KG1 (cell line): ENCODE measurements at places on chromosomes 6 and 20.
A peak's percentile ranks its signal among the peaks of the same experiment; 100 is the strongest.

GRCh38 chr6:15987569-15987968 is 141.3 kb upstream of the MYLIP start:
- no peak for DNase-seq

DNA sequence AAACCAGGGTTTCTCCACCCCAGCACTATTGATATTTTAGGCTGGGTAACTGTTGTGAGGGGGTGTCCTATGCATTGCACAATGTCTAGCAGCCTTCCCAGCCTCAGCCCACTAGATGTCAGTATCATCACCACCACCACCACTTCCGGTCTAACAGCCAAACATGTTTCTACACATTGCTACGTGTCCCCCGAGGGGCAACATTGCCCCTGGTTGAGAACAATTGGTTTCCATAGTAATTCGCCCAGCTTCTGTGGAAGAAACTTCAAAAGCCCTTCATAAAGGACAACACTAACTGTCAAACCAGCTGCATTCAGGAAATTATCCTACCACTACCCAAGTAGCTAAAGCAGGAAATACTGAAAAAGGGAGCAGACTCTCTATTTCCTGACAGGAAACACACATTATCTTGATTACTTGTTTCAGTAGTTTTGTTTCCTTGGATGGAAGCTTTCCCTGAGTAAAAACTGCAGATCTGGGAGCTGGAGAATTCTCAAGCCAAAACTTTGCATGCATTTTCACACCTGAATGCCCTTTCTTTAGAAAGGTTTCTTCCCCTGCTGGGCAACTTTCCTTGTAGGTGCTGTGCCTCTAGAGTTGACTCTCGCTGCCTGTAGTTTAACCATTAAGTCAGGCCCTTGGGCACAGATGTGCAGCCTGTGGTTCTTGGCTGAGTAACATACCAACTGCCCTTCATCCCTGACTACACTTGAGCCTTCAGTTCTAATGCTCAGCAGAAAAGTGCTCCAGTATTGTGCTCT is 23.6 kb downstream of the PKHD1 start:
- peak; percentile 80 for DNase-seq

- no peak for DNase-seq
Measured at GRCh38 chr20:24017458-24017755, 28.8 kb upstream of the GGTLC1 start.

GRCh38 chr20:1389703-1390580 is 2.9 kb downstream of the FKBP1A start:
- no peak for DNase-seq

GRCh38 chr6:109165392-109165974 is 70.2 kb downstream of the CEP57L1 start:
- DNase-seq, result no peak

DNA sequence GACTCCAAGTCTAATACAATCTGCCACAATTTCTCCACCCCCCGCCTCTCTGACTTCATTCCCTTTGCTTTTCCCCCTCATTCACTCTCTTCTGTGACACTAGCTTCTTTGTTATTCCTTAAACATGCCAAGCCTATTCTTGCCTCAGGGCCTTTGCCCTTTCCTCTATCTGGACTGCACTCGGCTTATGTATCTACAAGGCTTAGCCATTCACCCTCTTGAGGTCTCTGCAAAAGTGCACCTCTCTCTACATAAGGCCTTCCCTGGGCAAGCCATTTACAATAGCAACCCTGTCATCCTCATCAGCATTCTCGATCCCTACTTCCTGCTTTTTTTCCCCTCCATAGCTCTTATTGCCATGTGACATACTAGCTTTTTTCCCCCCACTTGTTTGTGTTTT is 168.9 kb downstream of the PDSS2 start:
- no peak for DNase-seq

DNA sequence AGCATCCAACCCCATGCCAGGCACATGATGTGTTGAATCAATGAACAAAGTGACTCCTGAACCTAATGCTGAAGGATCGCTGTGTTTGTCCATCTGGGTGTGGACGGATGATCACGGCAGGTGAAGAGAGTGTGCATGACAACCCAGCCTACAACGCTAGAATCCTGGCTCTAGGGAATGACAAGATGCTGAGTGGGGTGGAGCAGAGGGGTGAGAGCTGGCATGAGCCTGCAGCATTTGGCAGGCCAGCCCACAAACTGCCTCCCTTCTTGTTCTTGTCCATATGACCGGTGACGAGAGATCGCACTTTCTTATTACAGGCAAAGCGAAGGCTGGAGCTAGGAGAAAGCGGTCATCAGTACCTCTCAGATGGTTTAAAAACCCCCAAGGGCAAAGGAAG is 54.7 kb upstream of the CDKAL1 start:
- DNase-seq, result no peak

- DNase-seq, result no peak
Measured at GRCh38 chr20:25238319-25239037, 9.4 kb upstream of the PYGB start.

GRCh38 chr20:57940868-57941522 is 231.2 kb upstream of the PMEPA1 start:
- DNase-seq, result no peak

- no peak for DNase-seq
Measured at GRCh38 chr6:97067045-97067444, 142.5 kb downstream of the KLHL32 start.

GRCh38 chr6:10730254-10730653 is 7.4 kb downstream of the TMEM14C start:
- no peak for DNase-seq

DNA sequence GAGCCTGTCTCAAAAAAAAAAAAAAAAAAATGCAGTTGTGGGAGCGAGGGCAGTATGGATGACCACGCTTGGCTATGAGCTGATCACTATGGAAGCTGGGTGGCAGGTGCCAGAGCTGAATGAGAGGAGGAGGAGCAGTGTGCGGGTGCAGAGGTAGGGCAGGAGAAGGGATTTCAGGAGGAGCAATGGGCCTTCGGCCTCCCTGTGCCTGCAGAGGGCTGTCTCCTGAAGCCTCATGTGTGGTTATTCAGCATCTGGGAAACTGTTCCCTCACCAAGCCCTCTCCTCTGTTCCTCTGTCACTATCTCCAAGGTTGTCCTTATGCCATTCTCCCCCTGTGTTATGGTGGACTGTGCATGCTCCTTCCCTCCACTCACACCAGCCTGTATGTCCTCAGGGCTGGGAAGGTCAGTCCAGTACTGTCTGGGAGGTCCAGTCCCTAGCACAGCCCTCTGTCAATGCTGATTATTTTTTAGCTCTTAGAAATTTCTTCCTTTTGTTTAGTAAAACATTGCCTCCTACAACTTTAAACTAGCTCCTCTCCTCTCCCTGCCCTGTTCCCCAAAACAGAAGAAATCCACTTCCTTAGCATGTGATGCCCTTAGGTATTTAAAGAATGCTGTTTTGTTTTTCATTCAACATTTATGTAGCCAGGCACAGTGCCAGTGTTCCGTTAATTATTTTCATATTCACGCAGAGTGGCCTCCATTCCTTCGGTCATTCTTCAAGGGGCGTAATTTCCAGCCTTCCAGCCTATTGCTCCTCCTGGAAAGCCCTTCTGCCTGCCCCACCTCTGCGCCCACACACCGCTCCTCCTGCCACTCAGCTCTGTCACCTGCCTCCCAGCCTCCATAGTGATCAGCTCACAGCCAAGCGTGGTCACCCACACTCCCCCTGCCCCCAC is 48.9 kb downstream of the CNBD2 start:
- DNase-seq, result no peak

GRCh38 chr20:38863024-38863851 is 57.7 kb downstream of the PPP1R16B start:
- no peak for DNase-seq

GRCh38 chr20:37726971-37727956 is 33.4 kb downstream of the CTNNBL1 start:
- DNase-seq, result no peak

DNA sequence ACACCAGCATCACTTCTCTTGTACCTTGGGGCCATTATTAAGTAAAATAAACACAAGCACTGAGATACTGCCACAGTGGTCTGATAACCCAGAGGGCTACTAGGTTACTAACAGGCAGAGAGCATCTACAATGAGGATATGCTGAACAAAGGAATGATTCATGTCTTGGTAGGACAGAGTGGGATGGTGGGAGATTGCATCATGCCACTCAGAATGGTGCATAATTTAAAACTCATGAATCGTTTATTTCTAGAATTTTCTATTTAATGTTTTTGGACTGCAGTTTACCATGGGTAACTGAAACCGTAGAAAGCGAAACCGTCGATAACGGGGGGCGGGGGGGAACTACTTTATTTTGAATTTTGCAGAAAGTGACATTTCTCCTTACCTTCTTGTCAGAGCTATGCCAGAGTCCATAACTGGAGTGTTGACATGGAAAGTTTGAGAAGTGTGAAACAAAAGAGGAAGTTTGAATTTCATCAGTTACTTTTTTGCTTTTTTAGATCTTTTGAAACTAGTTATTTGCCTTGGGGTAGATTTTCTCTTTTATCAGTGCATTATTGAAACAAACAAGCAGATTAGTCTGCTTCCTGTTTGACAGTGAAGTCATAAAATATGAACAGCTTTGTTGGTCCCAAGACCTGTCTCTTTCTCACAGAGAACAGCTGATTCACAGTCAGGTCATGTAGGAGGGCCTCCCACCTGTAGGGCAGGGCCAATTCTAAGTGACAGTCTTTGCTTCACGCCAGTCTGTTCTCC is 124.9 kb downstream of the KLHL32 start:
- no peak for DNase-seq

- no peak for DNase-seq
Measured at GRCh38 chr20:48478370-48478769, 349.4 kb downstream of the PREX1 start.

DNA sequence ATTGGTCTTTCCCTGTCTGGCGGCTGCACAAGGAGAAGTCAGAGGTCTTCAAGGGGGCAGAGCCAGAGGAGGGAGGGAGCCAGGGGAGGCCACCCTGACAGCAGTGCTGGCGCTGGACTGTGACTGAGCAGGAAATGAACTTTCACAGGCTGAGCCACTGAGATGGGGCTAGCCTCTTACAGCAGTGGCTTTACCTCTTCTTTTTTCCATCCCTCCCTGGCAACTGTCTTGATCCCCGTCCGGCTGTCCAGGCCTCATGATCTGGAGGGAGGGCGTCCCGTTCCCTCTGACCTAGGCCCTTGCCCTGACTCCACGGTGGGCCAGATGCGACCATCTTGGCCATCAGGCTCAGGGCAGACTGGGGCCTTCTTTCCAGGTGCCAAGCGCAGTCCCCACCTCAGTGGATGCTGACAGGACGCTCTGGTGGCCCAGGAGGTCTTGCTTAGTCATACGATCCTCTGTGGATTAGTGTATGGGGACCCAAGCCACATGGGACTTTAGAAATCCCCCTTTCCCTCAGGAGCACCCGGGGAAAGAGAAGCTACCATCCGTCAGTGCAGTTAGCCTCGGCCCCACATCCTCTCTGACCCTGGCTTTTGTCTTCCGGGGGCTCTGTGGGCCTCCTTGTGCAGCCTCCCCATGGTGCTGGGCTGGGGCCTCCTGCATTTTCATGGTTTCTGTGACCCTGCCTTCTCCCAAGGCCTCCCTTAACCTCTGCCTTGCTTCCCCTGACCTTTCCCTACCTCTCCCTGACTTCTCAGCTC is 57.4 kb upstream of the CCDC167 start:
- DNase-seq, result no peak

DNA sequence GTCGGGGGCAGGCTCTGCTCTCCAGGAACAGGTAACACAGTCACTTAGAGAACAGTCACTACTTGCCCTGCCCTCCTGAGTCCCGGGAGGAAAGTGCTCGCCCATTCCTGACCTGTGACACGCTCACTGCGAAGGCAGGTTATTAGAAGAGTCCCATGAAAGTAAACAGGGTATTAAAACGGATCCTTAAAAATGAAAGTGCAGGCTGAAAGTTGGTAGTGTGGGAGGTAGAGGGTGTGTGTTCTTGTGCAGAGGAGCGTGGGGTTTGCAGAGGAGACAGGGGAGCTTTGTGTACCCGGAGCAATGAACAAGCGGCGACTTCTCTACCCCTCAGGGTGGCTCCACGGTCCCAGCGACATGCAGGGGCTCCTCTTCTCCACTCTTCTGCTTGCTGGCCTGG is at the start of gene CCN6:
CCN6 (plus strand) TSS at position 104 of the 400 bp plus-strand sequence; CDS start at position 358, 254 bp downstream.
- no peak for DNase-seq

- DNase-seq, result no peak
Measured at GRCh38 chr6:37543361-37543760, 43.7 kb upstream of the CCDC167 start.

DNA sequence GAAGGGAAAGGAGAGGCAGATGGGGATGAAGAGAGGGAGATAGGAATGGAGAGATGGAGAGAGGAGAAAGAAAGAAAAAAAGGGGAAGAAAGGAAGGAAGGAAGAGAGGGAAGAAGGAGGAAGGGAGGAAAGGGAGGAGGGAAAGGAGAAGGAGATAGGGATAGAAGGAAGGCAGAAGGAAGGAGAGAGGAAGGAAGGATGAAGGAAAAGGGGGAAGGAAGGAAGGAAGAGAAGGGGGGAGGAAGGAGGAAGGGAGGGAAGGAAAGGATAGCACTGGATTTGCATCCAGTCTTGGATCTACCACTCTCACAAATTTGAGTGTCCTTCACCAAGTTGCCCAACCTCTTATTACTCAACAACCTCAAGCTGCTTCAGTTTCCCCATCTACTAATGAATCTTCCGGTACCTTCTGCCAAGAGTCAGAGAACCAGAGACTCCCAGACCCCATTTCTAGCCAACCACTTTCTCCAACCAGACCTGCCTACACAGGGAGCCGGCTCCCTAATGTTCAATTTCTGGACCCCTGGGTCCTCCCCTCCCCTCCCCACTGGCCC is 79.7 kb upstream of the FOXP4 start:
- no peak for DNase-seq

- DNase-seq, result no peak
Measured at GRCh38 chr20:48825566-48825920, 2.3 kb downstream of the PREX1 start.

DNA sequence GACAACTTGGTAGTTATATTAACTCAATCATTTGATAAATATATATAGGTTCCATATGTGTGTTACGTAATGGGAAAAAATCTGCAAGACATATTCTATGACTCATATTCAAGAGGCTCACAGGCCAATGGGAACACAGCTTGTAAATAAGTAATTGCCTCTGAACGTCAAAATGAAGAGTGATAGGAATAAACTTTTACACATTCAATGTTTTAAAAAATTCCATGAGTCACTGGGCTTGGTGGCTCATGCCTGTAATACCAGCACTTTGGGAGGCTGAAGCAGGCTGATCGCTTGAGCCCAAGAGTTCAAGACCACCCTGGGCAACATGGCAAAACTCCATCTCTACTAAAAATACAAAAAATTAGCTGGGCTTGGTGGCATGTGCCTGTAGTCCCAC is 209.4 kb upstream of the MCHR2 start:
- no peak for DNase-seq

- DNase-seq, result peak; percentile 51
Measured at GRCh38 chr6:25006565-25007001, 70.8 kb upstream of the RIPOR2 start.

GRCh38 chr6:14280766-14281293 is 163.3 kb downstream of the CD83 start:
- no peak for DNase-seq

DNA sequence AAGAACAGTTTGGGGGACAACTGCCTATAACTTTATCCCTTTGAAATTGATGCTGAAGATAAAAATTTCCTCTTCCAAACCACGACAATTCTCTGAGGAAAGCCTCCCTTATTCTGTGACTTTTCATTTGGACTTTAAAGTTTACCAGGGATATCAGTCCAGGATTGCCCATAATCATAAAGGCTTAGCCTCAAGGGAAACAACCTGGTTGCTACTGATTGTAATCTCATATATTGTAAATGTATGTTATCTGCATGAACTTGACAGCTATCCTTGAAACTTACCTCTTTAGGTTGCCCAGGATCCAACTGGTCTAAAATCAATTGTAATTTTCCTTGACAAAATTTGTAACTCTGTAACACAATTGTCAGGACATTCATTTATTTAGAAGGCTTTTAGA is 23.8 kb downstream of the TBC1D32 start:
- DNase-seq, result no peak
